Stimulated activated CD8-positive, alpha-beta memory T cell treated with anti-CD3 and anti-CD28 coated beads, Interleukin-7, amount 100 ng/mL, for 4 hours (primary cell): ENCODE measurements at places on chromosomes 13 and 19.

DNA sequence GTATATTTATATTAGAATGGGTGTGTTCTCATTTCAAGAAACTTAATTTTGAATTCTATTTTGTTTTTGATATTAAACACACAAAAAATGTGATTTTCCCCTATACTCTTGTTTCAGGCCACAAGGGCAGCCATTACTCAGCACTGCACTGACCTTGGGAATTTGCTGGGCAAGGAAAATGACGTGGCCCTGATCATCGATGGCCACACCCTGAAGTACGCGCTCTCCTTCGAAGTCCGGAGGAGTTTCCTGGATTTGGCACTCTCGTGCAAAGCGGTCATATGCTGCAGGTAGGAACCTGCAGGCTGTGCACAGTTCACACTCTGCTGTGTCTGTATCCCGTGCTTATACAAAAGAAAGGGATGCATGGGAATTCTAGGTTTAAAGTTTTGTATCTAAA lies 327.3 kb downstream of the ATP8A2 start:
- no peak for DNase-seq

DNA sequence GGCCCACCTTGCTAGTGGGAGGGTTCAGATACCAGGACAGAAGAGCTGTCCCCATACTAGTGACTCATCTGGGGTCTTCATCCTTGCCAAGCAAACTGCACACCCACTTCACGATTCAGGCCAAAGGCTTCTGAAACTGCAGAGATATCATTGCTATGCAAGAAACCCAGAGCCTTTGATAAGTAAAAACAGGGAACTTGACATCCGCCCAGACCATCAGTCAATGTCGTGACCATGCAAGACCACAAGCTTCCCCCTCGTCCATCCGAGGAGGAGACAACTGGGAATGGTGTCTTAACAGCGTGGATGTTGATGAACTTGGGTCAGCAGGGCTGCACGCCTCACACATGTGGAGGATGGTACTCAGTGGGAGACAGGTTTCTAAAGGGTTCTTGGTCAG lies 58.0 kb downstream of the ABCC4 start:
- no peak for DNase-seq

- no peak for DNase-seq
Observed at GRCh38 chr13:98535501-98536354, 41.2 kb downstream of the STK24 start.

GRCh38 chr19:50365434-50366306 lies at the start of gene NAPSA:
TSS of gene NAPSA (minus strand) at chr19:50365639. CDS start at chr19:50365621, 18 bp downstream.
- DNase-seq = no peak

DNA sequence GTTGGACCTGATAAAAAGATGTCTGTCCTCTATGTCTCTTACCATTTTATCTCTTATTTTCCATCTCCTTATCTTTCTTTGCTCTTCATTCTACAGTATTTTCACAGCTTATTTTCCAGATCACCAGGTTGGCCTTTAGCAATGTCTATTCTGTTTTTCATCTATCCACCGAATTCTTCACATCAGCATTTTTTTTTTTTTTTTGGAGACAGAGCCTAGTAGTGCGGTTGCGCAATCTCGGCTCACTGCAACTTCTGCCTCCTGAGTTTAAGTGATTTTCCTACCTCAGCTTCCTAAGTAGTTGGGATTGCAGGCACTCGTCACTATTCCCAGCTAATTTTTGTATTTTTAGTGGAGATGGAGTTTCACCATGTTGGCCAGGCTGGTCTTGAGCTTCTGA lies 49.0 kb downstream of the DNAJC15 start:
- no peak for DNase-seq

DNA sequence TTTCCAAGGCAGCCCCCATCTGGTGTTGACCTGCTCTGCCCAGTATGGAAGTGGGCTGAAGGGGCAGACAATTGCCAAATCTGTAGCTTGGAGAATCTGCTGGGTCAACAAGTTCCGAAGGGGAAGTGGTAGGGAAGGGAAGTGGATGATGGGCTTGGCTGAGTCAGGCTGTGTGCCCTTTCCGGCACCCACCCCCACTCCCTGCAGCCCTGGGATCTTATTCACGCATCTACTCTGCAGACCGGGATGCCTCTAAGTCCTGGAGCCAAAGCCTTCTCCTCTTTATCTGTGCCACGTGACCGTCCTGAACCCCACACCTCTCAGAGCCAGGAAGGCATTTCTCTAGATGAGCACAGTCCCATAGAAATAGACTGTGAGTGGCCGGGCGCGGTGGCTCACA lies 7.5 kb upstream of the C5AR2 start:
- DNase-seq = no peak

DNA sequence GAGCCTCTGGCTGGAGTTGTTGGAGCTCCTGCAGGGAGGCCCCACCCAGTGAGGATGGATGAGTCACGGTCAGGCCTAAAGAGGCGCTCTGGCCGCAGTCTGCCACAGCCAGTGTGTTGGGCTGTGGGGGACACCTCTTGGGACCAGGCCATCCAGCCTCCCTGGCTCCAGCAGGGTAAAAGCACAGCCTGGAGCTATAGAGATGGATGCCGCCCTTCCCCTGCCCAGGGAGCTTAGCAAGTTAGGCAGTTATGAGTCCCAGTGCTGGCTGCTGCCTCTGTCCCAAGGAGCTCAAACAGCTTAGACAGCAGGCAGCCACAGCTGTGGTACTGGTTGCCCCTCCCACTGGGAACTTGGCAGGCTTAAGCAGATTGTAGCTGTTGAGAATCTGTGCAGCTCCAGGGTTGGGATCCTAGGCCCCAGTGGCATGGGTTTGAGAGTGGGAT lies 100.9 kb downstream of the NDFIP2 start:
- no peak for DNase-seq

DNA sequence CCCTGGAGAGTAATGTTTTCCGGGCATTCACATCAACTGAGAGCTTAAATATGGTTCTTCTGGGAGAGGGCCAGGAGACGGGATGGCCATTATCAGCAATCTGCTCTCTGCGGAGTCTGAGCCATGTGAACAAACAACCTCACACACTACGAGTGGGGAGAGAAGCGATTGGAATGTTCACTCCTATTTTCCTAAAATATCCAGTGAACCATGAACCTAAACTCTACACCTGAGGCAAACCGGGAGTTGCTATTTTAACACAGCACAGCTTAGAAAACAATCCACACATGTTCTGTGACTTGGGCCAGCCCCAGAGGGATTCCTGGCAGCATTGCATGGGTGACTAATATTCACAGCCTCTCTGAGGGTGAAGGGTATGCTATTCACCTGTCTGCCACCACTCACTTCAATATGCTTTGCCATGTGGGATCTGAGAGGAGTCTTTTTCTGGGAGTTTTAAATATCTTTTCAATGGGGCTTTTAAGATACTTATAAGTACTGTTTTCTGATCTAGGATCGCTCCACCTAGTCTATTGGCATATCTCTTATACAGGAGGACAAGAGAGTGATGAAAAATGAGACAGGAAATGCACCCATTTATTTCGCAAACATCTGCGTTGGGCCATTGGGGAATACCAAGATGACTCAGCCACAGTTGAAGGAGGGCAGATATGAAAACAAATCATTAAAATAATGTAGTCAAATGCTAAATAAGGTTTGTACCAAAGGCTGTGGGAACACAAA lies 72.6 kb upstream of the SERP2 start:
- DNase-seq = no peak

DNA sequence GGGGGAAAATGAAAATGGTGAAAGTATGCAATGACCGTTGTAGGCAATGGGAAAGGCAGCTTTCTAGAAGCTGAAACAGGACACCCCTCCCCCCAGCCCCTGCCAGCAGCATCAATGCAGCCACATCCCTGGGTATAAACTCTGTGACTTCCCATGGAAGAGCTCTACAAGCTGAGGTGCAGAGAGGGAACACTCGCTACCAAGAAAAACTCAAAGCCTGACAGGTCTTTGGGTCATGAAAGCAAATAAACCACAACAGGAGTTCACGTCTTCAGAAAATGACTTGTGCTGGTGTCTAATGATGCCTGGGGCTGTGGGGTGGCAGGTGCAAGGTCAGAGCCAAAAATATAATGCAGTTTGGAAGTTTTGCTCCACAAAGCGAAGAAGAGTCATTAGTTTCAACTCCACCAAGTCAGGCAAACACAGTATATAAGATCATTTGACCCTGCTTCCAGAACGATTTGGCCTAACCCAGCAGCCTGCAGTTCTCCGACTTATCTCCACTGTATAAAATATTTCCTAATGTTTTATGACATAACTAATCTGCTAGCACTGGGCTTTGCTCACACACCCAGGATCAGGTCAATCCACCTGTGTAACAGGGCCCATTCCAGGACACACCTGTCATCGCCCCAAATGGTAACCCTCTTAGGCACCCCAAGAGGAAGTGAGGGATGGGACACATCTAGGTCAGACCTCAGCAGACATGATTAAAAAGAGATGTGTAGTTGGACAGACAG lies 102.1 kb downstream of the IRS2 start:
- no peak for DNase-seq

DNA sequence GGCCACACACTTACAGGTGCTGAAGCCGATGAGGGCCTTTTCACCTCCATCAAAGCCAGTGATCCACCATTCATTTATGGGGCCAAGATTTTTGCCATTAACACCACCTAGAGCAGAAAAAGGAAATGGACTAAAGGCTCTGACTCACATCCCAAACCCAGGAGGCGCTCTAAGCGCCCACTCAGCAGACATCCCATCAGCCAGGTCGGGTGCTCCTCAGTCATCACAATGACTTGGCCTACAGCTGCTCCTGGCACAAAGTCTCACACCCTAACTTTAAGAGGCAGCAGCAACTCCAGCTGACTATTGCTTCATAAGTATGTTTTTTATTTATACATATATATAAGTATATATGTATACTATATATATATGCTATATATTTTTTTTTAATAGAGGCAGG lies 36.1 kb upstream of the EIF3G start:
- DNase-seq = no peak

DNA sequence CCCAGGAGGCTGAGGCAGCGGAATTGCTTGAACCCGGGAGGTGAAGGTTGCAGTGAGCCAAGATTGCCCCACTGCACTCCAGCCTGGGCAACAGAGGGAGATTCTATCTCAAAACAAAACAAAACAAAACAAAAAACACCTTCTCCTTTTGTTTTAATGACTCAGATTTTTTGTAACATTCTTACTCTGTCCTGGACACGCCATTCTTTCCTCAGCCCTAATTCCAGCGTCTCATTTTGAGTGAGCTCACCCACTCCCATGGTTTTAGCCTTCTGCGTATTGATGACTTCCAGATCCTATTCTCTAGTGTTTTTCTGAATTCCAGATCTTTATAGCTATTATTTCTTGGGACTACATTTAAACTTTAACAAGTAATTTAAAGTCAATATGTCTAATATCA lies 326.3 kb downstream of the MYO16 start:
- DNase-seq = no peak

DNA sequence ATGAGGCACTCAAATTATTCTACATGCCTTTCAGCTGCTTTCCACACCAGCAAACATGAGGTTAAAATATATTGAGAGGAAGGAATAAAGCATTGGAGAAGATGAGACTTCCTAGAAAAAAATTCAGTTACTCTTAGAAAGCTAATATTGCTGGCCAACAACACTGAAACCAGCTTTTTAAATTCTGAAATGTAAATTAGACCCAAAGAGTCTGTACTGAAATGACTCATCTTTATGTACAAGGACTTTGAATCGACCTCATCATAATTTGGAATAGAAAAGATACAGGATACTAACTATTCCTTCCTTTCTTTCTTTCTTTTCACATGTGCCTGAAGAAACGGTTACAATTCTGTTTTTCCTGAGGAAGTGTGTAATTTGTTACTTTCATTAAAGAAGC lies 6.5 kb upstream of the HSPH1 start:
- no peak for DNase-seq

DNA sequence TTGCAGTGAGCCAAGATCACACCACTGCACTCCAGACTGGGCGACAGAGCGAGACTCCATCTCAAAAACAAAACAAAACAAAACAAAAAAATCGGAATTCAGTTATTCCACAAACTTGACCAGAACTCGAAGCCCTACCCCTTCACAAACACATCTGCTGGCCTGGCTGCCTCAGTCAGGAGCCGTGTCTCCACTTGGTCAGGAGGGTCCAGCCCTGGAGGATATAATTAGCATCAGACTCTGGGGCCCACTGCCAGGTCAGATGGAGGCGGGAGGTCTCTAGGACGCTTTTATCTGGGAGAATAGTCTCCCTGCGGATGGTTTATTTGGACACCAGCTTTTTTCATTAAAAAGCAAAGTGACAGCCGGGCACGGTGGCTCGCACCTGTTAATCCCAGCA lies 8.0 kb downstream of the ELL start:
- no peak for DNase-seq

DNA sequence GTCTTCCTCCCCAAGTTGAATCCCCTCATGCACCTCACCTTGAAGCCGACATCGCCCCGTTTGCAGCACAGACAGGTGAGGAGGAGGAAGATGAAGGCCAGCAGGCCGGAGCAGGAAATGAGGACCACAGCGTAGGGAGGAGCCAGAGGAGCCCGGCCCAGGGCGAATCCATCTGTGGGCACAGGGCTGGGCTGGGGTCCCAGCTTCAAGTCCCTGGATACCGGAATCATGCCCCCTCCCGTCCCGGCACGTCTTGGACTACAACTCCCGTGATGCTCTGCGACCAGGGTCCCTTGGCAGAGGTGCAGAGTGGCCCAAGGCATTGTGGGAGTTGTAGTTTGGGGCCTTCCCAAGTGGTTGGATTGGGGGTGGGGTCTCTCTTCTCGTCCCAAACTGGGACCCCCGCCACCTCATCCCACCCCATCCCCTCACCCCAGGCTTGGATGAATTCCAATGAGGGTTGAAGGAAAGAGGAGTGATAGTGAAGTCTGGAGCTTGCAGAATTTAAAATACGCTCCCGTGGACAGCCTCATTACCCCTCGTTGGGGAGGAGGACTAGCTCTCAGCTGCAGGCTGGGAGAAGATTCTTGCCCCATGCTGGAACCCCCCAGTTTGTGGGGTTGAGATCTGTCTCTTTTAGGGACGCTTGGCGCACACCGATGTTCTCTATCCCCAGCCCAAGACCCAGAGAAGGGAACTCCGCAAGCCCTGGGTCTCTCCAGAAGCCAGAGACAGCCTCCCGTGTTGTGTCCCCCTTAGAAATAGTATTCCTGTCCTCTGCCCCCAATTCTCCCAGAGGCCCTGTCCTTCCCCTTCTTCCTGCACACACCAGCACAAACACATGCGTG lies 990 bp downstream of the LMTK3 start:
- DNase-seq = peak; percentile 59

DNA sequence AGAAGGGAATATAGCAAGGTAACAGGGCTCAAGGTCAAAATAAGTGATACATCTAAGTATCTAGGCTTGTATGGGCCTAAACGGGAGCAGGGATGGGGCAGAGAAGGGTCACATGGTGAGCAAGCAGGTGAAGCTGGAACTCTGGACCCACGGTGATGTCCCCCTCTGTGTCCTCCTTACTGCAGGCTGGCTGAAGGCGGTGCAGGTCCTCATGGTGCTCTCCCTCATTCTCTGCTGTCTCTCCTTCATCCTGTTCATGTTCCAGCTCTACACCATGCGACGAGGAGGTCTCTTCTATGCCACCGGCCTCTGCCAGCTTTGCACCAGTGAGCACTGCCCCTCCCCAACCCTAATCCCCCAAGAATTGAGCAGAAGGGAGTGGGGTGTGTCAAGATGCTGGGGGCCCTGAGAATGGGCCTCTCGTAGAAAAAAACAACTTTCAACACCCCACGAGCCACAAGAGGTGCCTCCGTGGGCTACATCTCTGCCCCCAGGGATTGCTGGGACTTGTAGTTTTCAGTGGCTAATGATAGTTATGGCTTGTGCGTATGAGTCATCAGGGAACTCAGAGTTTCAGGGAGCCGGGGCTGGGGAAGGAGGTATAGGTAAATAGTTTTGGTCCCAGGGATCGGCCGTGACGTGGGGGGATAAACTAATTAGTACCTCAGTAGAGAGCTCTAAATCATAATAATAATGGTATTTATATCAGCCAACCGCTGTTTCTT lies 4.0 kb downstream of the EMP3 start:
- DNase-seq = no peak
